ENCODE measurements at places on chromosomes 1 and 21. TPM values are rescaled to one million over a fixed set of nuclear protein-coding genes. Genes with fewer than 3 reads are reported as not detected.

ATAD3C gene
- total RNA-seq = 0.41 TPM

DNA sequence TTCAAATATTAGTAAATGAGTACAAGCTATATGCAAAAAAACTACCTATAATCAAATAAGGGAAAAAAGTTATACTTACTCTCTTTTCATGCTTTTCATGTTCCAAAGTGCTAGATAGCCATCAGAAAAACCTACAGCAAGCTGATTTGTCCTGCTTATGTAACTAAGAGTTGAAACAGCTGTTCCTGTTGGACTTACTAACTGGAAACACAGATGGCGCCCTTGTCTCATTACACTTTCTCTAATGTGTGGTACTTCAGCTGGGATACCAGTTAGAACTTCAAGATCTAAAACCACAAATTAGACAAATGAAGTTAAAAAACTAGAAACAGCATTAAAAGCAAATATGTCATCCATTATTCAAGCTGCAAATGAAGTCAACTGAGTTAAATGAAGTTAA is 24.3 kb downstream of the AHCTF1 start:
- H3K27me3 ChIP-seq = no peaks in the 10 kb centered on the region

- no peak for DNase-seq
- H3K27ac ChIP-seq = no peak overlapping the region
- peaks cover 5% of the 10 kb centered on the region for H3K36me3 ChIP-seq
- H3K4me3 ChIP-seq = no peak overlapping the region
- H3K4me1 ChIP-seq = no peaks in the 10 kb centered on the region
These were observed 63.3 kb downstream of the POFUT2 start for GRCh38 chr21:45224189-45224938.

PLA2G2E gene
- total RNA-seq = not detected

AGMAT gene
- 1.2 TPM for total RNA-seq

DNA sequence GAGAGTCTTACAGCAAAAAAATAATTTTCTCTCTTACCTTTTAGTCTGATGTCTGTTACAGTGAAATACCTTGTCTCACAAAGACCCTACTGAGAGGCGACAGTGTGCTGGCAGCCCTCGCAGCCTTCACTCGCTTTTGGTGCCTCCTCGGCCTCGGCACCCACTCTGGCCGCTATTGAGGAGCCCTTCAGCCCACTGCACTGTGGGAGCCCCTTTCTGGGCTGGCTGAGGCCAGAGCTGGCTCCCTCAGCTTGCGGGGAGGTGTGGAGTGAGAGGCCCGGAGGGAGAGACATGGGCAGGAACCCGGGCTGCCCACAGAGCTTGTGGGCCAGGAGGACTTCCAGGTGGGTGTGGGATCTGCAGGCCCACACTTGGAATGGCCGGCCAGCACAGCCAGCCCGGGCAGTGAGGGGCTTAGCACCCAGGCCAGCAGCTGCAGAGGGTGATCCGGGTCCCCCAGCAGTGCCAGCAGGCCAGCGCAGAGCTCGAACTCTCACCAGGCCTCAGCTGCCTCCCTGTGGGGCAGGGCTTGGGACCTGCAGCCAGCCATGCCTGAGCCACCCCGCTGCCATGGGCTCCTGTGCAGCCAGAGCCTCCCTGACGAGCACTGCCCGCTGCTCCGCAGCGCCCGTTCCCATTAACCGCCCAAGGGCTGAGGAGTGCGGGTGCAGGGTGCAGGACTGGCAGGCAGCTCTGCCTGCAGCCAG is 10.8 kb upstream of the CFHR1 start:
- no peaks in the 10 kb centered on the region for H3K4me1 ChIP-seq
- no peak overlapping the region for H3K27ac ChIP-seq
- H3K4me3 ChIP-seq = no peak overlapping the region
- H3K36me3 ChIP-seq = no peaks in the 10 kb centered on the region

ZSWIM5 gene
- total RNA-seq = 13.1 TPM
